ENCODE measurements at places on chromosomes 13 and 19. TPM values are rescaled to one million over a fixed set of nuclear protein-coding genes. Genes with fewer than 3 reads are reported as not detected.

Gene GNA15
- total RNA-seq: 1.1 TPM

- no peak for DNase-seq
Observed at GRCh38 chr19:8501516-8501915, 924 bp downstream of the PRAM1 start.

- DNase-seq: no peak
Observed at GRCh38 chr13:109728791-109729731, 57.3 kb downstream of the IRS2 start.

GRCh38 chr13:103898481-103898880 is 832.3 kb upstream of the SLC10A2 start:
- DNase-seq: no peak

- no peak for DNase-seq
Observed at GRCh38 chr19:58046856-58047255, 12.2 kb upstream of the ZNF135 start.

- DNase-seq: no peak
Observed at GRCh38 chr13:31074756-31075155, 86.9 kb downstream of the HSPH1 start.

GRCh38 chr19:38135150-38135998 is 88.6 kb downstream of the DPF1 start:
- DNase-seq: no peak

Gene EFNB2
- total RNA-seq: 12.6 TPM

Data from heart left ventricle (tissue), 16 donors.